NCI-H2081 treated with DMSO at 0.1 percent for 48 hours (cell line): ENCODE measurements at places on chromosomes 6 and 20.

GRCh38 chr6:26097268-26097875 lies 10.1 kb downstream of the HFE start:
- peak; percentile 10 for DNase-seq

GRCh38 chr6:122740936-122741335 lies 38.6 kb upstream of the FABP7 start:
- DNase-seq, result no peak

- no peak for DNase-seq
Measured at GRCh38 chr6:128414943-128415342, 105.5 kb downstream of the PTPRK start.

DNA sequence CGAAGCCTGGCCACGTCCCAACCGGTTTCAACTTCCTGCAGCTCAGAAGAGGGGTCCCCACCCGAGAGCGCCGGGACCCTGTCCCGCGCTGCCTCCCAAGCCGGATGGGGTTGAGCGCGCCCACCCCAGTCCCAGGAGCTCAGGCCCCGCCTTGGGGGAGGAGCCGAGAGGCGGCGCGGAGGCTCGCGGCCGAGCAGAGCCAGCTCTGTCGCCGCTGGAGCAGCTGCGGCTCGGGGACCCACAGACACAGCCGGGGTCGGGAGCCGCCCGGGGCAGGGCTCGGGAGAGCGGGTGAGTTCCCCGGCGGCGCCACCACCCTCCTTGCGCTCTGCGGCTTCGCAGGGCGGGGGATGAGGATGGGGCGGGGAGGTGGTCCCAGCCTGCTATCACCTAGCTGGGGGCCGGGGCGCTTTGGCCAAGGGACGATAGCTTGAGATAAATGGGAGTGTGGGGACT lies at the start of gene PPP1R16B:
Gene PPP1R16B (plus strand): TSS at position 196 of the 456 bp plus-strand sequence. CDS start 30,229 bp downstream, outside the sequence.
- DNase-seq, result no peak

- DNase-seq, result no peak
Measured at GRCh38 chr20:59051666-59052185, 9.1 kb upstream of the PRELID3B start.

GRCh38 chr6:159062564-159062945 lies 17.8 kb upstream of the TAGAP start:
- DNase-seq, result no peak

GRCh38 chr6:65799389-65799788 lies 92.4 kb upstream of the EYS start:
- no peak for DNase-seq

DNA sequence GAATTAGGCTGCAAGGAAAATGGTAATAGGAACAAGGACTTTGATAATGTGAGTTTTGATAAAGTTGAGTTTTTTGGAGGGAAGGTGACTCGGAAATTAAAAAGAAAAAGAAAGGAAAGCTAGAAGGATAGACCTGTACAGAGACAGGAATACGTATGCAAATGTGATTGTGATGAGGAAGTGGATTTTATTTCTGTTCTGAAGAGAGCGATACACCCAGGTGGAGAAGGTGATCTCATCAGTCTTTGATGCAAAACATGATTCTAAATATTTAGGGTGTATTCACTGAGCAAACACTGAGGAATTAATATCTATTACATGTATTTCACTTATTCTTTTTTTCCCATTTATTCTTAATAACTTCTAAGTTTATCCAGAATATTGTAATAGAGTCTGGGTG lies 9.2 kb upstream of the PLEKHG1 start:
- no peak for DNase-seq

GRCh38 chr6:39980839-39981580 lies 46.7 kb upstream of the MOCS1 start:
- no peak for DNase-seq

DNA sequence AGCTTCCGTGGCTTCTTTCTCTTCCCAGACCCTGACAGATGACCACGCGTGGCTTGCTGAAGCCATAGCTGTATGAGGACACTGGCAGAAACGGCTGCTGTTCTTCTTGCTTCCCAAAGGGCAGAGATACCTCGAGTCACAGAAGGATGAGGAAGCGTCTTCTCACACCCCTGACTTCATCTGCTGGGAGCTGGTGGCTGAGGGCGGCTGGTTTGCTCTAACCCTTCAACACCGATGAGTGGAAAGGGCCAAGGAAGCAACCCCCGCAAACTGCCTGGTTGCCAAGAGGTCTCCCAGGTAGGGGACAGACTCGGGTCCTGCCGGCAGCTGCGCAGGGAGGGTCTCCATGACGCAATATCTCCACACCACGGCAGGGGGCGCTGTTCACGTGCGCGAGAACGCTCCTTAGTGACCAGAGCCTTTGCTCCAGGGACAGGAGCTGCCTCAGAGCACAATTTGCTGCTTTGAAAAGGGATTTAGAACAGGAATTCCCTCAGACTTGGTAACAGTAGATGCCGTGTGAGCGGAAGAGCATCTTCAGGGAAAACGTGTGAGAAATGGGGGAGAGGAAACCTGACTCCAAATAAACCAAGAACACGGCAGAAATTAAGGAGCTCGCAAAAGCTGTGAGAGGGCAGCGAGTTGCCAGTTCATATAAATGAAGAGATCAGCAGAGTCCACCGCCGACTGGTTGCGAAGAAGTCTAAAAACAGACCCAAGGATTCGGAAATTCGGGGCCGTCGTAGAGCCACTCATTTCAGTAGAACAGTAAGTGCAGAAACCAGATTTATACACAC lies 80.2 kb downstream of the ERMARD start:
- peak; percentile 34 for DNase-seq

DNA sequence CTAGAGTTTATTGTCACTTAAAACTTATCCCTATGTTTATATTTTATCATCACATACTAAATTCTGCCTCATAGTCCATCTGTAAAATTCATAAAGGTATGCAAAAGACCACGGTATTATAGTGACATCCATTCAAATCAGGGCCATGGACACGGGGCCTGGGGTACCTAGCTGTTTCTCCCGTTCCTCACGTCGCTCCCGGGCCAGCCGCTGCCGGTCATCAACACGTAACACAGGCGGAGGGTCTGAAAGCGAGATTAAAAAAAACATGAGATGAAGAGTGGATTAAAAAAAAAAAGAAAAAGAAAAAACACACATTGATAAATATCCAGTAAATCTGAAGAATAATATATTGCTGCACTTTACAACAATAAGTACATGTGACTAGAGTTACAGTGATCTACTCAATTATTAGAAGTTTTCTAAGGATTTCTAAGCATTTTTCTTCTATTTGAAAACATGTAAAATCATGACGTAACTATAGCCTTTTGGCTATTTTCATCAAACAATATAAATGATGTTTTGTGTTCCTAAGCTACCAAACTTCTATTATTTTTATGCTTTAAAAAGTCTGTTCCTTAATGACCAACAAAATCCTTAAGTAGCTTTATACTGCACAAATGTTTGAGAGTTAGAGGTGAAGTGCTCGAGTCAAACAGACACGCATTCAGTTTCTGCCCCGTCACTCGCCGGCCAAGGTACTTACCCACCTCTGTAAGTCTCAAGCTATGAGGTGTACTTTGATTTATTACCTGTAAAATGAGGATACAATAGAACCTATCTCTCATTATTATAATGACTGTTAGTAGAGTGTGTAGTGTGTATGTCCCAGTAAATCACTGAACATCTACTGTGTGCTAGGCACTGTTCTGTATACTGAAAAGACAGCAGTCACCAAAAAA lies 122.1 kb upstream of the BCLAF1 start:
- DNase-seq, result no peak

GRCh38 chr6:140987364-140988155 lies 1145.2 kb upstream of the GJE1 start:
- DNase-seq, result no peak

DNA sequence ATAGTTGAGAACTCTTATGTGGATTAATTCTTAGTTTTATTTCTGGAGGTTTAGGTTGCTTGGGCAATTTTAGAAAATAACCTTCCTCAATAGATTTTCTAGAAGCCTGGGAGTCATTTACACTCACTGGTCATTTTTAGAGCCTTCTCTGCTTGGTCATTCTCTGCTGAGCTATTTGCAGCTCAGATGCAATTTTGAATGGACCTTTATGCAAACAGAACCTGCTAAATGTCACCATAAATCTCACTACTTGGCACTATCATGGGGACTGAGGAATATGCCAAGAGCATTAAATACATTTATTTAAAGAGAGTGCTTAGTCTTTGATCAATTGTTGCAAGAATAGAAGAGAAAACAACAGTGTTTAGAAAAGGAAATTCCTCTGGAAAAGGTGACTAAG lies 154.0 kb downstream of the CLVS2 start:
- no peak for DNase-seq

- no peak for DNase-seq
Measured at GRCh38 chr6:37691904-37692806, 5.5 kb downstream of the MDGA1 start.

GRCh38 chr20:7967199-7967844 lies 27.1 kb upstream of the HAO1 start:
- DNase-seq, result no peak
